Kidney (tissue), 22 donors: ENCODE measurements at places on chromosomes 5 and 9.

DNA sequence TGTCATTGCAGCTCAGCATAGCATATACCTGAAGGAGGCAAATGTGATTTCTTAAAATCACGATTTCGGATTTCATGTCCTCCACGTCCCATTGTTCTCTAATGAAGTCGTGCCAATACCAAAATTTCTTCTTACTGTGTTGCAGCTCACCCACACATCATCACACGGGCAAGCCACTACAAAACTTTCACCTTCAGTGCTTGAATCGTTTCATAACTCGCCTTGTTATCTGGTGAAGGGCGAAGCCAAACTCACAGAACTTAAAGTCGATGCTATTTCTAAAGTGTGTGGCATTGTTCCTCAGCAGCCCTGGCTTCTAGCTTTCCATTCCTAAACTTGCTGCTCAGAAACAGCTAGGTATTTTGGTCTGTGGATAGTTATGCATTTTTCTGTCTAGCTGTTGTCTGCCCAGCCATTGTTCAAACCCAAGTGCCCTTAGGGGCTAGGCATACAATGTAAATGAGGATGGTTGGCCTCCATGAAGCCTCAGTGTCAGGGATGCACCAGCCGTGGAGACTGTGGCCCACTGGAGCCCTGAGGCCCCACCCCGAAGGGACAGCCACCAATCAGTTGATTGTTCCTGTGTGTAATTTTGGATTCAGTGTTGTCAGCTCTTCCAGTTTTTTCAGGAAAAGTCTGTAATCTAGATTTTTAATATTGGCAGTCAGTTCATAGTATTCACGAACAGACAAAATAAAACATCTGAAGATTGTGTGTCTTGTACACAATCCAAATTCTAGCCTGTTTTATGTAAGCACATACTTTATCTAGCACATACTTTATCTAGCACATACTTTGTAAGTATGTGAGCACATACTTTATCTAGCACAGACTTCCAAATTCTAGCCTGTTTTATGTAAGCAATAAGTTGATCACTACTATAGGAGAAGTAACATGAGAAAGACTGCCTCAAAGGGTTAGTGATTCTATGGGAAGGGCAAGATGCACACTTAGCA is 112.8 kb downstream of the DAPK1 start:
- DNase-seq: no peak

DNA sequence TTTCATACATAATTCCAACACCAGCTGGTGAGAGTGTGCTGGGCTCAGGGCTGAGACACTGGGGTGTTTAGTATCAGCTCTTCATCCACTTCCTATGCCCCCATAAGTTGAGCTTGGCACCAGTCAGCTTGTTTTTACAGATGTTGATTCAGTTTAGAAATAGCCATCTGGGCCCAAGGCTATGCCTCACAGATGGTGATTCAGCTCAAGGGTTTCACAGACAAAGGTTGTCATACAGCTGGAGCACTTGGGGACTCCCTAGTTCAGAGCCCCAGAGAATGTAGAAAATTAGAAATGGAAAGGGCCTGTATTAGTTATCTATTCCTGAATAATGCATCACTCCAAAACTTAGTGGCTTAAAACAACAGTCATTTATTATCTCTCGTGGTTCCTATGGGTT is 10.3 kb upstream of the CRHBP start:
- no peak for DNase-seq

GRCh38 chr5:56052735-56053134 is 58.0 kb upstream of the IL6ST start:
- DNase-seq: no peak

DNA sequence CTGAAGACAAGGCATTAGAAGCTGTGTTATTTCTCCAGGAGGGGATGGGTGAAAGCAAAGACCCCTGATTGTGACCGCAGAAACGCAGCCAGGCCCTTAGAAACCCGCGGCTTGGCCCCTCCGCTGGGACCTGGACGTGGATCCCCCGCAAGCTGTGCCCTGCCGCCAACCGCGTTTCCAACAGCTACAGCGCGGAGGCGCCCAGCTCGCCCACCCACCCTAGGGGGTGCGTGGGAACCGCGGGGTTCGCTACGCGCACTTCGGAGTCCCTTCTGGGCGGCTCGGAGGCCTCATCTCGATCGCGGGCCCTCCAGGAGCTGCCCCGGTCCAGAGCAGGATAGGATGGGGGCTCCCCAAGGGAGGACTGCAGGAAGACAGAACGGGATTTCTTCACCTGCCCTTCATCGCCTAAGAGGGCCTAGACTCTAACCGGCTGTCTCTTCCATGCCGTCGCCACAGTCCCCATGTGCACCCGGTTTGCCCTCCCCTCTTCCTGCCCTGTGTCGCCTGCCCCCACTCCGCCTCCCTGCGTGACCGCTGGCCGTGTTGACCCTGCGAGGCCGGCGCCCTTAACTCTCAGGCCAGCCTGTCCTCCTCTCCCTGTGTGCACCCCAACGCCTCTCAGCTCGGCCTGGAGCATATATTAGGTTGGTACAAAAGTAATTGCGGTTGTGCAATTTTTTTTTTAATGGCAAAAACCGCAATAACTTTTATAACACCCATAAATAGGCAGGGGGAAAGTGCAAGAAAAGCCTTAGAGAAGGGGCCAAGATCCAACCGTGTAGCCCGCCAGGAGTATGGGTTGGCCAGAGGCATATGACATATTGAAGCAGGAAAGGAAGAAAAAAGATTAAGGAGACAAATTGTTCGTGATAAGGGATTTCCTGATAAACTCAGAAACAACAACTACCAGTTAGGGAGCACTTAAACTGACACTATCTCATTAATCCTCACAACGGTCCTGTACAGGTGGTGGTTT is 68.1 kb upstream of the FREM1 start:
- no peak for DNase-seq

DNA sequence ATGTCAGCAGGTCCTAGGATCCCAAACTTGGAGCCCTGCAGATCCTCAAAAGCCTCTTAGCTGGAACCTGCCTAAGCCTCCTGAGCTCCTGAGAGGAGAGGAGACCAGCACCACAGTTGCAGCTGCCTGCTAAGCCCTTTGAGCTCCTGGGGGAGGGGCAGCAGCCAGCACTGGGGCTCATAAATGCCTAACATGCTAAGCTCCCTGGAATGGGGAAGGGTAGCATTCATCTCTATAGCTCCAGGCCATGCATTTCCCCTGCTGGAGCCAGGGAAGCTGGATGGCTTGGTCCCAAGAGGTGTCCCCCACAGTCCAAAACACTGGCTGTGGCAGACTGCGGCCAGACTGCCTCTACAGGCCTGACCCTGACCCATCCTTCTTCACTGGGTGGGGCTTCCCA is 182.7 kb downstream of the KCNN2 start:
- no peak for DNase-seq

GRCh38 chr9:12065050-12065449 is 628.1 kb upstream of the TYRP1 start:
- DNase-seq: no peak

GRCh38 chr5:110386782-110387181 is 339.7 kb downstream of the TMEM232 start:
- no peak for DNase-seq

GRCh38 chr5:554284-554988 is 30.2 kb upstream of the SLC9A3 start:
- no peak for DNase-seq

- no peak for DNase-seq
These were observed 86.9 kb downstream of the AOPEP start for GRCh38 chr9:94813379-94813778.

- DNase-seq: no peak
These were observed 736 bp upstream of the NKD2 start for GRCh38 chr5:1007681-1008450.
